HAP-1 (cell line): ENCODE measurements at places on chromosomes 13 and 19.

GRCh38 chr13:25908366-25908765, 143.4 kb downstream of the SHISA2 start:
- DNase-seq, result no peak

- DNase-seq, result no peak
These were observed 191.6 kb downstream of the NUFIP1 start for GRCh38 chr13:44797685-44798084.

- DNase-seq, result no peak
These were observed 5.6 kb upstream of the EEF1AKMT1 start for GRCh38 chr13:20779405-20779804.

DNA sequence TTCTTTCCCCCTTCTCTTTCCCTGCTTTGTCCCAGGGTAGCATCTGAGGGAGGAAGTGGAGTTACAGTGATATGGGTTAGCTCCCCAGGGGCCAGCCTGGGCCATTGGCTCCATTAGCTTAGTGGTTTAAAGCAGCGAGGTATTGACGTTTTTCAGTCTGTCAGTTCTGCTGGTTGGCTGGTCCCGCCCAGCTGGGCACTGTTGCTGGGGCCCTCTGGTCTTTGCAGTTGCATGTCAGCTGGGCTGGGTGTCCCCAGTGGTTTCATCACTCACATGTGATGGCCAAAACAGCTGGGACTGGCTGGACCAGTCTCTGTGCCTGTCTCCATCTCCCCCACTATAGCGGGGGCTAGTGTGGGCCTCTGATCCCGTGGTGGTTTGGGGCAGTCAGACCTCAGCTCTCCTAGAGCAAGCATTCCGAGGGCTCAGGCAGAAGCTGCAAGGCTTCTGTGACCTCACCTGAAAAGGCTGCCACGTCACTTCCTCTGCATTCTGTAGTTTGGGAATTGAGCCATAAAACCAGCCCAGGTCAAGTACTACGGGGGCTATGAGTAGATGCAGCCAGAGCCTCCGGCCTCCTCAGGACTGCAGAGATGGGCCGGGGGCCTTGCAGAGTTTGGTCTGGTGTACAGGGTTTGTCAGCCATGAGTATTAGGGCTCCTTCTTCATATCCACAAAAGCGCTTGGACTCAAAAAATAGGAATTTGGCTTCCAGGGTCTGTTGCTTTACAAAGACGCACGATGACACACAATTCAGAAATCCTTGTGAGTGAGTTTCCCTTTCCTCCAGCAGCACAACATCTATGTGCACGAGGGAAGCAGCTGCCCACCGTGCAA, 30.0 kb downstream of the TSSK6 start:
- no peak for DNase-seq

GRCh38 chr19:12987781-12988180, 7.5 kb upstream of the NFIX start:
- no peak for DNase-seq

DNA sequence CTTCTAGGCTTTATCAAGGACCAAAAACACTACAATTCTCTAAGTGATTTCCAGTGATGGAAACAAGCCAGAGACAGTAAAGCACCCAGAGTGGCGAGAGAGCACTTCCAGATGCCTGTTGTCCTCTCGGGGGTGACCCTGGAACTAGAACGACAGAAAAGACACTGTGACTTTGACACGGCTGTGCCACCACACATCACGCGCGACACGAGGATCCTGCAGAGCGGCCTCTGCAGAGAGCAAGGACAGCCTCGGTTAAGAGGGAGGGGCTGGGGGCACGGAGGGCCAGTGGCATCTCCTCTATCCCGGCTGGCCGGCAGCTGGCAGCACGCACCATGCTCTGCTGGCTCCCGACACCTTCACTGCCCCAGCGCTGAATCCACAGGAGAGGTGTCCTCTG, 42.3 kb downstream of the SUGP2 start:
- DNase-seq, result no peak

- DNase-seq, result no peak
These were observed 71.5 kb downstream of the SPATA13 start for GRCh38 chr13:24232037-24232436.

DNA sequence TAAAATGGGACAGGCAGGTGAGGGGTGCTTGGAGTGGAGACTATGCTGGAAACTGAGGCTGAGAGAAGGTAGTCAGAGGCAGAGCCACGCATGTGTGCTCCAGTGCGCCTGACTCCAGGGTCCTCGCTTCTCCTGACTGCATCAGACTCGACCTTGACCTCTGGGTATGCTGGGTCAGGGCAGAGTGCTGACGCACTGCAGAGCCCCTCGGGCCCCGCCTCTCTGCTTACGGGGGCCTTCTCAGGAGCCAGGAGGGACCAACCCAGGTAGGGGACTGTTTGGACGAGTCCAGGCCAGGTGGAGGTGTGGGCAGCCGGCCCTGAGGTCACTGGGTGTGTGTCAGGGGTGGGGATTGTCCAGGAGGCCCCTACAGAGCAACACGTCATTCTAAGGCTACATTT, 22.9 kb upstream of the SLC7A10 start:
- DNase-seq, result no peak

DNA sequence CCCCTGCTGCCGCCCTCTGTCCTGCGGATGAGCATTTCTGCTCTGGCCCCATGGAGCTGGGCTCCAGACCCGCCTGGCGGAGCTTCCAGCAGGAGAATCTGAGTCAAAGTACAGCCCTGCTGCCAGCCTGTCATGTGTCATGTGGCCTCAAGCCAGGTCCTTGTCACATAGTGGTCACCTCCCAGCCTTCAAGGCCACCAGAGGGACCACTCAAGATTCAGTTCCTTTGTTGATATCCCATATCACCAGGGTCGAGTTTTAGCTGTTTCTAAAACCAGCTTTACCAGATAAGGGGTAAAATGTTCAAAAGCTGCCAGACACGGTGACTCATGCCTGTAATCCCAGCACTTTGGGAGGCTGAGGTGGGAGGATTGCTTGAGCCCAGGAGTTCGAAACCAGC, 13.4 kb downstream of the THOP1 start:
- DNase-seq, result no peak

DNA sequence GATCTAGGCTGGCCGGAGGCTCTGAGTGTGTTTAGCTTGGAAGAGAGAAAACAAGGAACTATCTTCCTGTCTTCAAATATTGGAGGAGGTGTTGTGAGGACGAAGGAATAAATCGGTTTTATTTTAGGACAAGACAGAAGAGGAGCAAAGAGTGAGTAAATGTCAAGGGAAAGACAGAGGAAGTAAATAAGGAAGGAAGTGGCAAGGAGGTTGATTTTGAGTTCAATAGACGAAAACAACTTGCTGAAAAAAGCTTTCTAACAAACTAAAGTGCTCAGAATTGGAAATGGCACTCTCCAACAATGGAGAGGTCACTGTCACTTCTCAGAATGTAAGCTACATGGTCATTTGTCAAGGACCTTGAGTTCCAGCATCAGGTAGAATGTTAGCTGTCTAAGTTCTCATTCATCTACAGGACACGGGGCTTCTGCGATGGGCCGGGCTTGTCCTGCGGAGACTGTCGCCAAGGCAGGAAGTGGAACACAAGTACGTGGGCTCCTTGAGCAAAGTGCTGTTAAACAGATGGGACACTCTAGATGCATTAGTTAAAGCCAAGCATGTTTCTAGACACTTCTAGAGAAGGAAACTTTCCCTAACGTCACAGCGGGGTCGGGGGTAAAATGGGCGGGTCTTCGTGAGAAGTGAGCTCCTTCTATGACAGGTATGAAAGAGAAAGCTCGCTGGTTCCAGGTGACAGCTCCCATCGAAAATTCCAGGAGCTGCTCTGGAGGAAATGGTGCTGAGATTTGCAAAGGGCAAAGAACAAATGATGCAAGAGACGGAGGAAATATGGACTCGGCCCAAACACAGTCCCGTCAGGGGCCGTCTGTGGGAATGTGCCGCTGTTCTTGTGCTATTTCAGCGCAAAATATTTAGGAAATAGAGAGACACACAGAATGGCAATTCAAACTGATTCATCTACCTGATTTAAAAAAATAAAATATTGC, 103.9 kb upstream of the UBL3 start:
- DNase-seq, result no peak

DNA sequence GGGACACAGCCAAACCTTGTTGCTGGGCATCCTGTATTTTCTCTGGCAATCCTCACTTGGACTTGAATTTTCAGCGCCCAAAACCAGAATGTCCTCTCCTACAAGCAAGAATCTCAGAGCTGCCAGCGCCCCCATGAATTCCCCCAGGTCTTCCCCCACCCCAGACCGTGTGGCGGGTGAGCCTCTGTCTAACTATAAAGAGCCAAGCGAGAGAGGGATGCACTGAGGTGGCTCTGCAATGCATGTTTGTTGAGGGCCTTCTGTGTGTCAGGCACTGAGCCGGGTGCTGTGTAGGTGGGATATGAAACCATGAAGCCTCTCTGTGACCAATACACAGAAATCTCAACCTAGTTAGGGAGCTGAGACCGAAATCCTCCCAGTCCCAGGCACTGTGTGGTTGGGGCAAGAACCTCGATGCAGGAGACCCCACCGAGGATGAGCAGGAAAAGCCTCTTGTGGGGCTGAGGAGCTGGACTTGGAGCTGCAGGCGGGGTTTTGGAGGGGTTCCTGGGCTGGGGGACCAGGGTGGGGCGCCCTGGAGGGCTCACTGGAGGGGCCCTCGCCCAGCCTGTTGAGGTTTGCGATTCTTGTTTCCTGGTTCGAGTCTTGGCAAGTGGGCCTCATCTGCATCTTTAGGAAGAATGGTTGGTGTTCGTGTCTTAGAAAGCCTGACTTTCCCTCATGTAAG, 12.4 kb upstream of the PROZ start:
- DNase-seq, result no peak

- DNase-seq, result no peak
These were observed 595 bp downstream of the TLE2 start for GRCh38 chr19:3028305-3029064.

GRCh38 chr13:59494560-59494970, 669.2 kb downstream of the DIAPH3 start:
- no peak for DNase-seq

- DNase-seq, result no peak
These were observed 100.0 kb upstream of the SOX1 start for GRCh38 chr13:111966933-111967332.

- no peak for DNase-seq
These were observed 3.0 kb downstream of the OPA3 start for GRCh38 chr19:45581576-45581975.

- no peak for DNase-seq
These were observed 15.6 kb upstream of the NANOS3 start for GRCh38 chr19:13861392-13861713.

GRCh38 chr13:29800687-29801086, 49.7 kb downstream of the UBL3 start:
- no peak for DNase-seq

GRCh38 chr13:21333186-21333585, 125.9 kb downstream of the ZDHHC20 start:
- DNase-seq, result no peak

- no peak for DNase-seq
These were observed 84.6 kb upstream of the FREM2 start for GRCh38 chr13:38602266-38602665.

- no peak for DNase-seq
These were observed 3.2 kb downstream of the PDS5B start for GRCh38 chr13:32589471-32589870.

DNA sequence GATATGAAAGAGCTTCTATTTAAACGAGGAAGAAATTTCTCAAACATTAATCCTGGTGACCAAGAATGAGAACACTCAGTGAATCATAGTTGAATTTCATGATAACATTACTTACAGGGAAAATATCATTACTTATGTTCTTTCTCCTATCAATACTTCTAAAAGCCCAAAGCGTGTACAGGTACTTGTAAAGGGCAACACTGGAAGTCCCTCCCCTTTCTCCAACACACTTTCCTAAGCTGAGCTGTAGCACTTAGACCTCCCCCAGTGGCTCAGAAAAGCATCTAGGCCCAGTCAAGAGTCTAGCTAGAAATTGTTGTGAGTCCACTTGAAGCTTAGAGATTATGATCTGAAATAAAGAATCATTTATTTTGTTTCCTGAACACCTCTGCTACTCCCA, 150.7 kb downstream of the ABCC4 start:
- DNase-seq, result no peak

DNA sequence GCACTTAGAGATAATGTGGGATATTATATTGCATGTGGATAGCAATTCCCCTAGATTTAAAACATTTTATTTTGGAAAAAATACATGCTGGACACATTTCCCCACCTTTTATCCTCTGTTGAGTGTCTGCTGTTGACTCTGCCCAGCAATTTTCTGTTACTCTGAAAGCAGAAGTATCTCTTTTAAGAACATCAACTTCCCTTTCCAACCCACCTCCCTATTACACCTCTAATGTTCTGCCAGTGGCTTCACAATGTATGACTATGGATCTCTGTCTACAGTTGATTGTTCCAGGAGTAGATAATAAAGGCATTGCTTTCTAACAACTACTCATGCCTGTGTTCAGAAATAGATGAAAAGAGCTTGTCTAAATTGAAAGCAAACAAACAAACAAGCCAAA, 754.8 kb upstream of the SLITRK6 start:
- no peak for DNase-seq

- DNase-seq, result no peak
These were observed 194.2 kb downstream of the POU4F1 start for GRCh38 chr13:78409172-78409571.

GRCh38 chr13:50290186-50290585, 274.9 kb downstream of the KCNRG start:
- no peak for DNase-seq

DNA sequence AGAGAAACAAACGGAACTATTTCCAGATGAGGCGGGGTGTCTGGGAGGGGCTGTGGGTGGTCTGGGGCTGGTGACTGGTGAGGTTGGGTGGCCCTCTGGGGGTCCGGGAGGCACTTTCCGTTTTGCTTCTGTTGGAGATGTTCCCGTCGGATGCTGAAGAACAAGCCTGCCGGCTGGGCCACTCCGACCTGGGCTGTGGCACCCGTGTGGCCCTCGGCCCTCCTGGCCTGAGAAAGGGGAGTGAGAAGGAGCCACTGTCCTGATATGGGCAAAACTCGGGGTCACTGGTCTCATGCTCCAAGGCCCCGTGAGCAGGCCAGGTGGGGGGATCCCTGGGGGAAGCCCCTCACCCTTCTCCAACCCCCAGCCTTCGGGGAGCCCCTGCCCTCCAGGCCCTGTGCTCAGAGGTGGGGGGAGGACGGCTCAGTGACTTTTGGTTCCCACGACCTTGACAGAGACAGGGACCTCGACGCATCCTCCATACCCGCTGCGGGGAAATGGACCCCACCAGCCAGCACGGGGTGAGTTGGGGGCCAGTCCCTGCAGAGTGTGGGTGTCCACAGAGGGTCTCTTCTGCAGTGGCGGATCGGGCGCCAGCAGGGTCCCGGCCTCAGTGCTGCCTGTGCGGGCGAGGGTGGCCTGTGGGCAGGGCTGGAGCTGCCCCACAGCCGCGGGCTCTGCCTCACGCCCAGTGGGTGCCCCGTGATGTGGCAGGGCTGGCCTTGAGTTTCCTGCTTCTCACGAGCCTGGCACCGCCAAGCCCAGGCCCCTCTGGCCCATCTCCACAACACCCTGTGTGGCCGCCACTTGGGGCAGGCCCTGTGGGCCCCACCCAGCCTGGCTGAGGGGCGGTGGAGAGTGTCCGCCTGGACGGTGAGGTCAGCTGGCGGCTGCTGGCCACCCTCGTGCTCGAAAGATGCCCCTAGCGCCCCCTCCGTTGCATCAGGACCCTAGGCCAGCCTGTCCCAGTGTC, 4.4 kb upstream of the TBXA2R start:
- DNase-seq, result no peak
